HT-29 (cell line): ENCODE measurements at places on chromosomes 6 and 20. TPM values are rescaled to one million over a fixed set of nuclear protein-coding genes. Genes with fewer than 3 reads are reported as not detected.

DNA sequence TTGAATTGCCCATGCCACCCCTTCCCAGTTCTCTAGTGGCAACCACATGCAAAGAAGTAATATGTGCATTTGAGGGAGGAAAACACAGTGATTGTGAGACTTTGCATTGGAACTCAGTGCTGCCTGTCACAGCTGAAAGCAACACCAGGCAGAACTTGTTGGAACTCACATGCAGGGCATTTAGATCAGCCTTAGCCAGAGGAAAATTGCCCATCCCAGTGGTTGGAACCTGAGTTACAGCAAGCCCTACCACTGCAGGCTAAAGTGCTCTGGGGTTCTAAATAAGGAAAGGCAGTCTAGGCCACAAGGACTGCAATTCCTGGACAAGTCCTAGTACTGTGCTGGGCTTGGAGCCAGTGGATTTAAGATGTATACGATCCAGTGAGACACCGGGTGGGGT lies 245.3 kb upstream of the UFL1 start:
- DNase-seq = no peak

DNA sequence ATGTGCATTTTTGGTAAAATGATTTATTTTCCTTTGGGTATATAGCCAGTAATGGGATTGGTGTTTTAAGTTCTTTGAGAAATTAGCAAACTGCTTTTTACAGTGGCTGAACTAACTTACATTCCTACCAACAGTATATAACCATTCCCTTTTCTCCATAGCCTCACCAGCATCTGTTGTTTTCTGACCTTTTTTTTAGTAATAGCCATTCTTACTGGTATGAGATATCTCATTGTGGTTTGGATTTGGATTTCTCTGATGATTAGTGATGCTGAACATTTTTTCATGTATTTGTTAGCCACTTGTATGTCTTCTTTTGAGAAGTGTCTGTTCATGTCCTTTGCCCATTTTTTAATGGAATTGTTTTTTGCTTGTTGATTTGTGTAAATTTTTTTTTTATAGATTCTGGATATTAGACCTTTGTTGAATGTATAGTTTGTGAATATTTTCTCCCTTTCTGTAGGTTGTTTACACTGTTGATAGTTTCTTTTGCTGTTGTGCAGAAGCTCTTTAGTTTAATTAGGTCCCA lies 42.3 kb downstream of the STK4 start:
- no peak for DNase-seq

DNA sequence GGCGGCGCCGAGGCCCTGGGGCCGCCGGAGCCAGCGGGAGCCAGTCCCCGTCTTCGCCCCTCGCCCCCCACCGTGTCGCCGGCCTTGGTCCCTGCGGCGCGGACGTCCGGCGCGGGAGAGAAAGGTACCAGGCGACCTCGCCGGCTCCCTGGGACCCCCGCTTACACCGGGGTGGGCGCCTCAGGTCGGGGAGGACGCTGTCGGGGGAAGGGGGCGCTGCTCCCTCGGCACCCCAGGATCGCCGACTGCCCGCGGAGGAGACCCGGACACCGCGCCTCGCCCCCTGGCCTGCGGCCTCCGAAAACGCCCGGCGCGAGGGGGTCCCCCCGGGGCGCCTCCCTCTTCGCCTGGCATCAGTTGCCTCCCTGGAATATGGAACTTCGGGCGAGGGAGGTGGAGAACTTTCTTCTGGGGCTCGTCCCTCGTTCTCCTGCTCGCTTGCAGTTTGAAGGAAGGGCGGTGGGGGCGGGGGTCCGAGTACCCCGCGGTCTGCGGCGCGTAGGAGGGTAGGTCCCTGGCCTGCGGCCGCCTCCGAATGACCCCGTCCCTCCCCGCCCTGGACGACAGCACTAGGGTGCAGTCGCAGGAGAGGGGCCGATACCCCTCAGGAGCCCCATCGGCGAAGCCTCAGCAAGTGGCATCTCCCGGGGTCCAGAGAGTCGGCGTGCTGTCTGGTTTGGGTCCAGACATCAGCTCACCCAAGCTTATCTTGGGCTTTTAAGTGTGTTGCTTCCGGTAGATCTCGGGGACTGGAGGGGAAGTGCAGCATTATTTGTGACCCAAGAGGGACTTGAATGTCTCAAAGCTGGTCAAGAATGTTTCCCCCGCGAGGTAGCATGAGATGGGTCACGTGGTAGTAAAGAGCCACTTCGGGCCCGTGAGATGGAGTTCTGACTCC lies 549 bp downstream of the ANKRD6 start:
- no peak for DNase-seq

DNA sequence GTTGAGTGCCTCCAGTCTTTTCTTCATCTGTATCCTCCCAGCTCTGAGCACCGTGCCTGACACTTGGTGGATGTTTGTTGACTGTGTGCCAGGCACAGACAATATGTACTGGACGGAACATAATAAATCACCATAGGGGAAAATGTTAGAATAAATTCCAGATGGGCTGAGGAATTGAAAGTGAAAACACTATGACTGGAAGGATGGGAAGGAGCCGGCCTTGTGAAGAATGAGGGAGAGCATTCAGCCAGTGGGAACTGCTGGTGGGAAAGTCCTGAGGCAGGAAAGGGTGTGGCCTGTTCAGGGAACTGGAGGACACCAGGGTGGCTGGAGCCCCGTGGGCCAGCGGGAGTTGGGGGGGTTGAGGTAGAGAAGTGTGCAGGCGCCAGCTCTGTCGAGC lies 75.4 kb downstream of the MTHFD1L start:
- DNase-seq = no peak

DNA sequence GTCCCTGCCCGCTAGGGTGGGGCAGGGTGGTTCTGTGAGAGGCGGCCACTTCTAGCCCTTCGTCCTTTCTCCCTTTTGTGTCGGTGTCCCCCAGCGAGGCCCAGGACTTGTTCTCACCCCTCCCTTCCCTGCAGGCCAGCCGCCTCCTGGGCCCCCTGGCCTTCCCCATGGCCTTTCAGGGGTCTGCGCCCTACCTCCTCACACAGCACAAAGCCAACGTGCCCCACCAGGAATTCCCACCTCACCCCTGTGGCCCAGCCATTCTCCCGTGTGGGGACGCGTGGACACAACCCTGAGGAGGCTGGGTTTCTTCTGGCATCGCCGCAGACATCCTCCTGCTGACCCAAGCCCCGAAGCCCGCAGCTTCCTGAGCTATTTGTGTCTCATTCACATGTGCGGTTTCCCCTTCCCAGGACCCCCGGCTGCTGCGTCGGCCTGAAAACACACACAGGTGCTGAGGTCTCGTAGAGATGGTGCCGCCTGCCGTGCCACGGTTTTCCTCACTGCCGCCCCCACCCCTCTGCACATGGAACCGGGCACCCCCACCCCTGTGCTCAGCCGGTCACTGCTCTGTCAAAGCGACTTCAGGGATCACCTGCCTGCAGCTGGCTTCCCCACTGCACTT lies 375.8 kb downstream of the CDH4 start:
- DNase-seq = no peak

- peak; percentile 73 for DNase-seq
Observed at GRCh38 chr20:3768342-3769130, 983 bp upstream of the ADISSP start.

GRCh38 chr6:41419385-41419784 lies 84.0 kb downstream of the NCR2 start:
- DNase-seq = no peak

DNA sequence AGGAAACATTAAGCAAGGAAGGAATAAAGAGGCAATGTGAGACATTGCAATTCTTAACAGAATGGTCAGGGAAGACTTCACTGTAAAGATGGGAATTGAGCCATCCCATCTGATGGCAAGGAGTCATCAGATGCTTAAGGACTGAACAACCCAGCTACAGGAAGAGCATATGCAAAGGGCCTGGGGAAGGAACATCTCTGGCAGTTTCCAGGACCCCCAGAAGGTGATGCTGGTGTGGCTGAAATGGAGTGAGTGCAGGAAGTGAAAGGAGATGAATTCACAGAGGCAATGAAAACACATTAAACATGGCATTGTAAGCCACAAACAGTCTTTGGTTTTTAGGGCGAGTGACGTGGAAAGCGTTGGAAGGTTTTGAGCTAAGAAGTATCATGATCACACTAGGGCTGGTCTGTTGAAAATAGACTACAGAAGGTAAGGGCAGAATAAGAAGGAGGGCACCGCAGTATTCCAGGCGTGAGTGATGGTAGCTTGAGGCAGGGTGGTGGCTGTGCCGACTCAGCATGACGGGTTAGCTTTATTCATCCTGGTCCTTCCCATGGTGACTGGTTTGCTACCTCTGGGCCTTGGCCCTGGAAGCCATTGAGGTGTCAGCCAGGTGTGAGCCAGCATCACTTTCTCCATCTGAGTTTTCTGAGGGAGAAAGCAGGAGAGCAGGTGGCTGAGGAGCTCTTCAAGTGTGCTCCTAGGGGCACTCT lies 6.8 kb downstream of the BTN2A1 start:
- DNase-seq = no peak

The PHACTR2 gene
- total RNA-seq = 10.2 and 11.8 TPM in 2 replicates

The PRL gene
- not detected in 2 replicates for total RNA-seq

The SF3B5 gene
- total RNA-seq = 153 and 154 TPM in 2 replicates
